ENCODE measurements at places on chromosomes 1 and 21. TPM values are rescaled to one million over a fixed set of nuclear protein-coding genes. Genes with fewer than 3 reads are reported as not detected.

- no peak overlapping the region for H3K4me3 ChIP-seq
- no peaks in the 10 kb centered on the region for H3K27me3 ChIP-seq
- no peak overlapping the region for H3K27ac ChIP-seq
Measured at GRCh38 chr1:201708085-201708512, 120.9 kb upstream of the IPO9 start.

GRCh38 chr1:216532251-216532798, 109.1 kb upstream of the USH2A start:
- no peak for DNase-seq
- no peak overlapping the region for H3K4me3 ChIP-seq
- no peaks in the 10 kb centered on the region for H3K4me1 ChIP-seq
- no peaks in the 10 kb centered on the region for H3K27me3 ChIP-seq

DNA sequence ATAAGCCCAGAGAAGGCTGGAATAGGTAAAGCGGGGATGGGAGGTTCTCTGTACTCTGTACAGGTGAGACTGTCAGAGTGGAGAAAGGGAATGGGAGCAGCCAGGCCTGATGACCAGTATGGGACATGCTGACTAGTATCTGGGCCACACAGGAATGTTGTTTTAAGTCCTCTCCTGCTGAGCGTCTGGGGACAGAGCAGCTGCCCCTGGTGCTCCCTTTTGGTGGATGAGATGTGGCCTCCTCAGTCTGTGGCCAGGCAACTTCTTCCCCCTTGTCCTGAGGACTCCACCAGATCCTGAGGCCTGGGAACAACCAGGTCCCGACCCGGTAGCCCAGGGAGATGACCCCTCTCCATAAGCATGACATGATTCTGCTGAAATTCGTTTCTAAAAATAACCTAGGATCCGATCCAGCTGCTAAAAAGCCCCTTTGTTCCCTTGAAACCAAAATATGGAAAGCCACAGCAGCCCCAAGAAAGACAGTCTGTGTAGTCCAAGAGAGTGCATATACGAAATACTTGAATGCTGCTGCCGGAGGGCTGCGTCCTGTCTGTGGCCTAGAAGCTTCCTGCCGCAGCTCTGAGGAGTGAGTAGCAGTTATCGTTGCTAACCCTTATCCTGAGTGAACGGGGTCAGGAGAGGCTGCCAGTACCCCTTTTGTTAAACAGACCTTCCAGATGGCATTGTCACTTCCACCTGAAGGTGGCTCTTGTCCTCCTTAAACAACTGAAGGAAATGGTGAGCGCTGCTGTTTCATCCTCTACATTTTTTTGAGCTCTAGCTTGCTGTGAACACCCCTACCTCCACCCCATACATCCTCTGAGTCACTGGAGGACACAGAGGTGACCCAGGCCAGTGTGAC, 47.1 kb downstream of the ATP2B4 start:
- peaks cover 35% of the 10 kb centered on the region for H3K4me1 ChIP-seq
- no peak overlapping the region for H3K4me3 ChIP-seq
- peak; percentile 54 for DNase-seq
- H3K36me3 ChIP-seq = no peaks in the 10 kb centered on the region
- H3K27me3 ChIP-seq = no peaks in the 10 kb centered on the region

DNA sequence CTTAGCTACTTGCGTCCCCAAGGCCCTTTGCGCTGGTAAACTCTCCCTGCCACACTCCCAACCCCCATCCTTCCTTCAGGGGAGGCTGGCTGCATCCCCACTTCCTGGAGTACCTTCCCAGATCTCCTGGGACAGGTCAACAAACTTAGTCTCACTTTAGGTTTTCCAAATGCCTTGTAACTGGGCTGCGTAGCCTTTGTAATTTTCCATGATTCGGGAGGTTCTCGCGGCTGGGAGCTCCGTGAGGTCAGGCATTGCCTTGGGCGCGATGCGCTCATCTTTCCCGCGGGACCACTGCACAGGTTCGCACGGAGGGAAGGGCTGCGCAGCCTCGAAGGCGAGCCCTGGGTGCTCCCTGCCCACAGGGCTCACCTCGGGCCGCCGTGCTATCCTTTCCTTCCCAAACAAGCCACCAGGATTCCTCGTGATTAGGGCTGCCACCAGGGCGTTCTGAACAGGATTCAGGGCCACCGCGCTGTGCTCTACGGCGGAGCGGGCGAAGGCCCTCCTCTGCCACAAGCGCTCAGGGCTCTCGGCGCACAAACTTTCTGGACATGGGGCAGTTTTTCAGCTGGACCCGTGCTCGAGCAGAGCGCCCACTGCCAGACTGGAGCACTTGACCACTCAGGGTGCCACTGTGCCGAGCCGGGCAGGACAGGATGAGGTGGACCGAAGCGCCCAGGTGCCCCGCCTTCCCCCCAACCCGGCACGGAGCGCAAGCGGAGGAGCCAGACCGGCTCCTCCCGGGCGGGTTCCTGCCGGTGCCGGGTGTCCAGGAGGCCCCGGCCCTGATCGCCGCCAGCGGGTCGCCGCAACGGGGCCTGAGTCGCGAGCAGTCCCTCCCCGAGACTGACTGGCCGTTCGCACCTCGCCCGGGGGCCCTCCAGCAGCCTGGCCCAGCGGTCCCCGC, 1.1 kb downstream of the TMPRSS2 start:
- H3K4me3 ChIP-seq = peak overlapping the region; percentile 33
- H3K4me1 ChIP-seq = peaks cover 5% of the 10 kb centered on the region
- no peaks in the 10 kb centered on the region for H3K27me3 ChIP-seq
- no peak for DNase-seq
- H3K36me3 ChIP-seq = no peaks in the 10 kb centered on the region

DNA sequence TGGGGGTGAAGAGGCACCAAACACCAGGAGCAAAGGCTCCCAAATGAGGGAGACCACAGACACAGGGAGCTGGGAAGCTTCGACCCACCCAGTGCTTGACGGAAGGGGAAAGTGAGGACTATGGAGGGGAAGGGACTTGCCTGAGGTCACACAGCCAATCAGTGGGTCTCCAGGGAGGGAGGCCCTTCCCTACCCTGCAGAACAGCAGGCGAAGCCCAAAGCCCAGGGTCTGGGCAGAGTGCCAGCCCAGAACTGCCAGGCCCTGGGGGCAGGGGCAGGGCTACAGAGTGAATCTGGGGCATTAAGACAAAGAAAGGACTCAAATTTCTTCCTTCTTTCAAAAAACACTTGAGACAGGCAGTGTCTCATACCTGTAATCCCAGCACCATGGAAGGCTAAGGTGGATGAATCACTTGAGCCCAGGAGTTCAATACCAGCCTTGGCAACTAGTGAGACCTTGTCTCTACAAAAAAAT, 45.5 kb upstream of the ECE1 start:
- peaks cover 67% of the 10 kb centered on the region for H3K4me1 ChIP-seq
- no peaks in the 10 kb centered on the region for H3K36me3 ChIP-seq
- H3K27me3 ChIP-seq = no peaks in the 10 kb centered on the region

- H3K27ac ChIP-seq = peak within 1 kb of the TSS; percentile 46
- H3K4me3 ChIP-seq = peak within 1 kb of the TSS; percentile 46
- no peaks in the 10 kb centered on the region for H3K36me3 ChIP-seq
- H3K4me1 ChIP-seq = peaks cover 5% of the 10 kb centered on the region
- DNase-seq = peak; percentile 56
Measured at GRCh38 chr1:110674337-110675059, at the start of gene KCNA3. KCNA3 (minus strand) TSS chr1:110674940; CDS start chr1:110674809, 131 bp downstream.

PDC gene
- not detected for total RNA-seq

ERVH48-1 gene
- 0.11 TPM for total RNA-seq

MAP3K7CL gene
- total RNA-seq = 6.7 TPM

Data from ovary (tissue), 10 donors.